Endodermal cell (in vitro differentiated cells): ENCODE measurements at places on chromosomes 1 and 21. TPM values are rescaled to one million over a fixed set of nuclear protein-coding genes. Genes with fewer than 3 reads are reported as not detected.

KIF26B gene
- total RNA-seq: 7.5 to 12.8 TPM (median 12.3 TPM) in 3 replicates

- DNase-seq: no peak
These were observed 9.9 kb upstream of the USH2A start for GRCh38 chr1:216433175-216433574.

- DNase-seq: no peak
These were observed 86.4 kb upstream of the C1orf21 start for GRCh38 chr1:184300446-184300845.

GUCA2A gene
- total RNA-seq: 1.9 and 2.3 TPM in 2 replicates

GRCh38 chr21:42154237-42155044, 64.5 kb upstream of the ABCG1 start:
- peak; percentile 17 for DNase-seq

- no peak for DNase-seq
These were observed 6.3 kb downstream of the SLC2A7 start for GRCh38 chr1:9019896-9020295.

DNA sequence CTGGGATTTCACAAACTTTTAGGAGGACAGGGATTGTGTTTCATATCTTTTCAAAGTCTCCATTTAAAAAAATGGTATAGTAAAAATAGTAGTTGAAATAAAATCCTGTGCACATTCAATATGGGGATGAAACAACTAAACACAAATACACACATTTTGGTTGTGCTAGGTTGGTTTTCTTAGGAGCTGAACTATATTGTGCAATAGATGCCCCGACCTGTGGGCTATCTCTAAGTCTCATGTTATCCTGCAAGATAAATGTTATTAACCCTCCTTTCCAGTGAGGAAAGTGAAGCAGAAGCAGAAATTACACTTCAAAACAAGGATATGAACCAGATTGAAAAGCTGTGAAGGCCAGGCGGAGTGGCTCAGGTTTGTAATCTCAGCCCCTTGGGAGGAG, 1.3 kb upstream of the PLD5 start:
- no peak for DNase-seq

HES2 gene
- 0.19 TPM in 1 of 3 replicates, not detected in the others for total RNA-seq

DNA sequence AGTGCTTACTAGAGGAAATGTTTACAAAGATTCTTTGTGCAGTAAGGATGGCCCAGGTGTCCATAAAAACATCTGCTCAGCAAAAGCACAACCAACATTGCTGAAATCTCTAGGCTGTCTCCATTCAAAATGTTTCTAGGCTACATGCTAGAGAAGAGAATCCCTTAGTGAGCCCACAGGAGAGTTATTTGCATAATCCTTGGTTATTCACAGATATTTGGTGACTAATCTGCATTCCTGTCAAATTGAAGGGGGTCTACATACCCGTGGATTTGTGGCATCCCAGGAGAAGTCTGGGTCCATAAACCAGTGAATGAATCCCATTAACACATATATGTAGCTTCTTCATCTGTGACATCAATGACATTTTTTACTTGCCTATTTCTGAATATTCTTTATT, 261.3 kb upstream of the ESRRG start:
- DNase-seq: no peak

DNA sequence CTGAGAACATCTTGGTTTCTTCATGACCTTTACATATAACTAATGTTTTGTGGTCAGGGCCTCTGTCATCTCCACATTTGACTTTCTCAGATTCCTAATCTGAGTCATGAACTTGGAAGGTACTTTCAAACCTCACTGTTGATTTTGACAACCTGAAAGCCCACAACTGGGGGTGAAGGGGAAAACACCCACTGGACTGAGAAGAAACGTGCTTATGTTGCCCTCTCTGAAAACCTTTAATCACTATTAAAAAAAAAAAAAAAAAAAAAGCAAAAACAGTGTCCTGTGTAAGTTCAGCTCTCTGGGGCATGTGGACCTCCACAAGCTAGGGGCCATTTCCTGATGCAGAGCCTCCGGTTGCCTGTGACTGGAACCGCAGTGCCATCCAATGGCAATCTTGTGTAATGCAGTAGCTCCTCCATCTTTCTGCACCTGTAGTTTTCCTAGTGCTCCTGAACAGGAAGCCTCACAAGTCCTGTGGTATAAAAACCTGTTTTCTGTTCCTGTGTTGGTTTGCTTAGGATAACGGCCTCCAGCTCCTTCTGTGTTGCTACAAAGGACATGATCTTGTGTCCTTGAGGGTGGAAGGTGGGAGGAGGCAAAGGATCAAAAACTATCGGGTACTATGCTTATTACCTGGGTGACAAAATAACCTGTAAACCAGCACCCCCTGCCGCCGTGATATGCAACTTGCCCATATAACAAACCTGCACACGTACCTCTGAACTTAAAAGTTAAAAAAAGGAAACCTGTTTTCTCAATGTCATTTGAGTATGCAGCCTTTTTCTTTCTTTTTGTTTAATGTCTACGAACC, 124.5 kb downstream of the ZNF648 start:
- DNase-seq: peak; percentile 95

NPL gene
- 7.7 to 8.7 TPM (median 8.5 TPM) in 3 replicates for total RNA-seq

- DNase-seq: peak; percentile 86
These were observed 3.9 kb upstream of the C4BPB start for GRCh38 chr1:207084701-207085180.

- no peak for DNase-seq
These were observed 222.4 kb downstream of the LRRC40 start for GRCh38 chr1:69982992-69983391.

ANKRD34A gene
- 1.4 to 4.8 TPM (median 2.7 TPM) in 3 replicates for total RNA-seq

DNA sequence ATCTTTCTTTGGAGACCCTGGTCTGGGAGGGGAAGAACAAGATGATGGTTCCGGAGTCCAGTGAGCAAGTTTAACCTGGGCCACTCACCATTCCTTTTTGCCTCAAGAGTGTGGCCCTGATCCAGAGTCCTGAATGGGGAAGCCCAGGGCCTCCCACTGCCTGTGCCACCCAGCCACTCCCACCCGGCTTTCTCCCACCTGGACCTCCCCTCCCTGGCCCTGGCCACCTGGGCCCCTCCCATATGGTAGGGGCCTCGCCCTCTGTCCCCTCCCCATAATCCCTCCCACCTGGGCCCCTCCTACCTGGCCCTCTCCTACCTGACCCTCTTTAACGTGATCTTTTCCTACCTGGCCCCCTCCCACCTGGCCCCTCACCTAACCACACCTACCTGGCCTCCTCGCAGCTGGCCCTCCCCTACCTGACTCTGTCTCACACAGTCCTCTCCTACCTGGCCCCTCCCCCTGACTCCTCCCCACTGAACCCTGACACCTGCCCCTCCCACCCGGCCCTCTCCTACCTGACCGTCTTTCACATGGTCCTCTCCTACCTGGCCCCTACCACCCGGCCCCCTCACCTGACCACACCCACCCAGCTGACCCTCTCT, 220.7 kb upstream of the VAMP3 start:
- DNase-seq: peak; percentile 93
